NCI-H2171 (cell line): ENCODE measurements at places on chromosomes 6 and 20.
A peak's percentile ranks its signal among the peaks of the same experiment; 100 is the strongest.

GRCh38 chr6:100461278-100461916 lies 3.3 kb downstream of the SIM1 start:
- no peak for DNase-seq

DNA sequence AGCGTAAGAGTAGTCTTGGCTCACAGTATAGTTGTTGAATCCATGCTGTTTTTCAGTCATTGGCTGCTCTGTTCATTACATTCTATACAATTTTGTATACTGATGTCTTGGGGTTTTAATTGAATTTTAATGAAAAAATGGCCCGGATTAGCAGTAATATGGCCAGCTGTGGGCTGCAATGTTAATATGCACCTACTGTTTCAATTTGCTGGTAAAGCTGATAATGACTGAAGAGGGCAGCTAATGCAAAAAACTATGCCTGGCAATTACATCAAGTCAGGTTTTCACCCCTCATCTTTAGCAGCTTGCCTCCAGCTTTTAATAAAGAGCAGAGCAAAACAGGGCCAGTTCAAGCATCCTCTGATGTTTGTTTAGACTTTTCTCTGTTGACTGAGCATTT lies 394.5 kb downstream of the PLCB1 start:
- DNase-seq = no peak

DNA sequence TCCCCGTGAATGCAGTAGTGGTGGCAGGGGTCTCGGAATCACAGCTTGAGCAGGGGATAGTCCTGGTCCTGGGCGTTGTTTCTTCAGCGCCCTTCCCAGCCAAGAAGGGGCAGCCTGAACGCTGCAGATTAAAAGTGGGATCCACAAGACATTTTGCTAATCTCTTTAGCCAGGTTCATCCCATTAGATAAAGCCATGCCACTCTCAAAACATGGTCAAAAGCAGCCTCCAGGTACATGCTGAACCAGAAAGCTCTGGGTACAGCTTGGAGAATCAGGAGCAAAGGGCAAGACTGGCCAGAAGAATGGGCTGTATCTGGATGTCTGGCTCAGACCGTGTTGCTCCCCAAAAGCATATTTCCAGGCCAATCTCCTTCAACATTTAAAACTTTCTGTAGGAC lies at the start of gene PRPH2:
Gene PRPH2, minus strand, starts transcription at position 101 of the 400 bp plus-strand sequence. CDS start 263 bp downstream, outside the sequence.
- DNase-seq = no peak

- DNase-seq = no peak
Observed at GRCh38 chr6:115691433-115691832, 369.3 kb downstream of the FRK start.

- DNase-seq = no peak
Observed at GRCh38 chr6:82370788-82371187, 7.2 kb downstream of the TPBG start.

DNA sequence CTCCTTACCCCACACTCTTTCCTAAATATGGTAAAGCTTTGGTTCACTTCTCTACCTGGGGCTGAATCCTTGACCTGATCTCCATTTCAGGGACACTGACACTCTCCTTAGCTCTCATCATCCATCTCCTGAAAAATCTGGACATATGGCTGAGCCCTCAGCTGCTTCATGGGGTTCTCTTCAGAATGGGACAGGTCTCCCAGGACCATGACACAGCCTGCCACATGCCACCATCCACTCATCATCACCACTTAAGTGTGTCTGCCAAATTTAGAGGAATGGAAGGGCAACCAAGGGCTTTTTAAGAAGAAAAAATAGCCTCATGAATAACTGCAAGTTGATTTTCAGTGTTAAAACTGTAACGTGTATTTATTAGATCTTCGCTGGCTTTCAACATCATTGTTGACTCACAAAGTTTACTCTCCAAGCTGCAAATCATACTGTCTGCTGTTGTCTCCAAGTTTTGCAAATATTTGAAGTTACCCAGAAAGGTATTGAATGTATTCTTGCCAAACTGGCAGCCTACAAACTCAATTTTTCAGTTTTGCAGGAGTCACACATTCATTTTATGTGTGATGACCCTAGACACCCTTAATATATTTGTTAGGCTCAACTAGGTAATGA lies 41.1 kb downstream of the HS3ST5 start:
- no peak for DNase-seq

DNA sequence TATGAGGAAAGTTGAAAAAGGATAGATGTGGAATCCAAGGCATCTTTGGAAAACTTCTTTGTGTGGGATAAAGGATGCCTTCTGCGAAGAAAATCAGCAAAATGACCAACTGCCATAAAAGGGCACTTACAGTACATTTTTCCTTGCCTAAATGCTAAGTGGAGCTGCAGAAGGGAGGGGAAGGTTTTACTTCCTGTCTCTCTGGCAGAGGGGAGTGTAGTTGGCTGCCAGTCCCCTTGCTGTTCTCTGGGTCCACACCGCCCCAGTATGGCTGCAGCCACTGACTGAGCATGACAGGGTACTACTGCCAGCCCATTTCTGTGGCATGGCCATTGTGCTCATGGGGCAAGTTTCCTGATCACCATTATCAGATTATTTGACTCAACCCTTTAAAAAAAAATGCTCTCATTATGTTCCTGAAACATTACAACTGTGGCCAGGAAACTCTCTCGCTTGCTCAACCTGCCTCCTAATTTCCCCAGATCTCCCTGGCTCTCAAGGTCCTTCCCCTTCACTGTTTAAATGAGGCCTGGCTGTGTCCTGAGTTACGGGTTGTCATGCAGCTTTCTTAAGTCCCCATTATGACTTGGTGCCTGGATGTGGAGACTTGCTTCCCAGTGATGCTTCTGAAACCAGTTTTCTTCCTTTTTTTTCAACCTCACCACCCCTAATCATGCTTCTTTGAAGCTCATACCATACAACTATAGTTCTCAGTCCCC lies 34.5 kb upstream of the FAM184A start:
- DNase-seq = no peak

- DNase-seq = peak; percentile 40
Observed at GRCh38 chr6:37314487-37315156, 39.2 kb upstream of the RNF8 start.

DNA sequence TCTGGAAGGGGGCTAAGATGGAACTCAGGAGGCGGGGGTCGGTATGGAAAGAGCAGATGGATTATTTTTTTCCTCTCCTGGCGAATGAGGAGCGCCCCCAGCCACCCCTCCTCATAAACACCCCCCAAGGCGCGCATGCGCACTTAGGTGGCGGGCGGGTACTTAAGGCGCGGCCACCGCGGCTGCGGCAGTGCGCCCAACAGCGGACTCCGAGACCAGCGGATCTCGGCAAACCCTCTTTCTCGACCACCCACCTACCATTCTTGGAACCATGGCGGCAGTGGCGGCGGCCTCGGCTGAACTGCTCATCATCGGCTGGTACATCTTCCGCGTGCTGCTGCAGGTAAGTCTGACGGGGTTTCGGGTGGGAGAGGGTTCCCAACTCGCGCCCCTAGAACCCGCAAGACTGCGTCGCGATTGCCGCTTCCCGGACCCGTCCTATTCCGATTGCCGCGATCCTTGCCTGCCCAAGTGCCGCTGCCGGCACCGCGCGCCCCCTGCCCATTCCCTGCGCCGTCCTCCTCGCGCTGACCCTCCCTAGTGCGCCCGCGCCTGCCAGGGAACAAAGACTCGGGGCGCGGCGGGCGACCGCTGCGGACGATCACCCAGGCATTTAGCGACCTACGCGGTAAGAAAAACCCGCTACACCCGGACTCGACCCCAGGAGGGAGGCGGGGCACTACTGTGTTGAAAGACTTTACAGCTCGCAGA lies at the start of gene NNAT:
Gene NNAT, plus strand, starts transcription at position 190 of the 711 bp plus-strand sequence. Its CDS starts 82 bp downstream, at position 272.
- no peak for DNase-seq

DNA sequence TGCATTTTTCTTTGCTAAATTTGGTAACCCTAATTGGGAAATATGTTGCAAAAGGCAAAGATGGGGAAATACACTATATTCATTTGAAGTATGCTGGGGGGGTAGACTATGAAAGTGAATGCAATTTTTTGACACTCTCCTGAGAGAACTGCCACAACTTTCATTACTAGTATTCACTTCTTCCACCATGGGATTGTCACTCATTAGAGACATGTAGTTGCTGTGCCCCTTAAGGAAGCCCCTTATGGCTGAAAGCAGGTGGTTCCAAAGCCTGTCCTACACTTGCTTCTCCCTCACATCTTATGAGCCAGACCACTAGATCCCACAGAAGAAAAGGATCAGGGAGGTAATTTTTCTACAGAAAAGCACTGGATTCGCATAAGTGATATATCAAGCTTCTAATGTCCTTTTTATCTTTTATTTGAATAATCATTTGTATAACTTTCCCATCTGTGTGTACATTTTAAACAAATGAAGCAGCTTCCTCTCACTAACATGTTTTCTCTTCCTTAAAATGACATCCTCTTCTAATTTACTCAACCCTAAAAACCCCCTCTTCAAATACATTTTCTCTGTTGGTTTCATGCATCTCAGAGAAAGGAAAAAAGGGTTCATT lies 83.8 kb downstream of the GCLC start:
- DNase-seq = no peak

- DNase-seq = no peak
Observed at GRCh38 chr6:29792123-29793035, 35.2 kb upstream of the HLA-G start.

DNA sequence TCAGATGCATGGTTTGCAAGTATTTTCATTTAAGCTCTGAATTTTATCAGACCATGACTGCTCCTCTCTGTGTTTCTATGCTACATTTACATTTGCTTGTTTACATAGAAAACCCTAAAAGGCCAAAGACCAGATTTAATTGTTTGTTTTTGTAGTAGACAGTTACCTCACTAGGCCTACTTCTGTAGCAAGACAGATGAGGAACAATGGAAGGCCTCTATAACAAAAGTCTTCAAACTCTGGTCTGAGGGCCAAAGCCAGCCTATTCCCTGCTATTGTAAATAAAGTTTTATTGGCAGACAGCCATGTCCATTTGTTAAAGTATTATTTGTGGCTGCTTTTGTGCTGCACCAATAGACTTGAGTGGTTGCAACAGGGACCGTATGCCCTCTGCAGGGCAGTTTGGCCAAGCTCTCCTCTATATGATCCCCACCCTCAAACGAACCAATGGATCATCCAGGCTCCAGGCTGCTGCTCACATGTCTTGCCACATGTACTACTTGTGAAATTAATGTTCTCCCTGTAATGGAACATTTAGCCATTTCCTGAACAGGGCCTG lies 182.0 kb downstream of the DOK5 start:
- no peak for DNase-seq

DNA sequence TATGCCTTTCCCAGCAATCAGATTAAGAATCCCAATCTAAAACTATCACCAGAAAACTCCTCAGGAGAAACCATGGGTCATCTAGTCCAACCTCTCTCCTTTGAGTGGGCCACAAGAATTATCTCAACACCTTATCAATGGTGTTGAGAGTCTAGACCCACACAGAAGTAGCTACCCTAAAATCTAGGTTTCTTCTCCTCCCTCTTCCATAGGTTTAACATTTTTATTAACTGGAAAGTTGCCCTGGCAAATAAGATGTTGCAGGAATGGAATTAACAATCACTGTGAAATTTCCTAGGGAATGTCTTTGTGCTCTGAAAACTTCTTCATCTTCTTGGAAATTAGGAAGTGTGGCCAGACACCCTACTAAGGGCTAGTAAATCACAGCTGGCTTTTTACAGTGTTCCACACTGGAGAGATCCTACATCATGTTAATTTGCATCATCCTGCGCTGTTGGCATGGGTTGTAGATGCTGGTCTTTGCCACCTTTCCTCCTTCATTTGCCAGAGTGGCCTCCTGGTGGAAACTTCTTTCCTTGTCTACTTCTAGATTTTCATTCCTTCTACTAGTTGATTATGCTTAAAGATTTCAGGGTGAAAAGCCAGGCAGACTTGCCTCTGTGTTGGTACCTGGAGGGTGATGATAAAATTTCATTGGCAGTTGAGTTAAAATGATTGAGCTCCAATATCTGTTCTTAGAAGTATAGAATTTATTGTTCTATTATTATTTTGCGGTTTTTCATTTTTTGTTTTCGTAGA lies 2.7 kb downstream of the TNFAIP3 start:
- DNase-seq = no peak

DNA sequence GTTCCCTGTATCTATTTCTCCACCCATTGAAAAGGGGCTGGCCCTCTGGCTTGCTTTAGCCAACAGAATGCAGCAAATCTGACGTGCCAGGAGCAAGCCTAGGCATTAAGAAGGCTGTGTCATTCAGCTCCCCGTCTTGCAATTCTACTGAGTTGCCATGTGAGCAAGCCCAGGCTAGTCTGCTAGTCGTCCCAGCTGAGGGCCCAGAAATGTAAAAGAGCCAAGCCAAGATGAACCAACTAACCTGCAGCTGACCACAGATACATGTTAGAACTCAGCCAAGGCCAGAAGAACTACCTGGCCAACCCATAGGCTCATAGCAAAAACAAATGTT lies 30.1 kb downstream of the PREP start:
- DNase-seq = no peak

GRCh38 chr20:20237093-20237959 lies 130.6 kb upstream of the INSM1 start:
- DNase-seq = no peak

GRCh38 chr20:62832212-62832922 lies 15.5 kb downstream of the COL9A3 start:
- peak; percentile 51 for DNase-seq

DNA sequence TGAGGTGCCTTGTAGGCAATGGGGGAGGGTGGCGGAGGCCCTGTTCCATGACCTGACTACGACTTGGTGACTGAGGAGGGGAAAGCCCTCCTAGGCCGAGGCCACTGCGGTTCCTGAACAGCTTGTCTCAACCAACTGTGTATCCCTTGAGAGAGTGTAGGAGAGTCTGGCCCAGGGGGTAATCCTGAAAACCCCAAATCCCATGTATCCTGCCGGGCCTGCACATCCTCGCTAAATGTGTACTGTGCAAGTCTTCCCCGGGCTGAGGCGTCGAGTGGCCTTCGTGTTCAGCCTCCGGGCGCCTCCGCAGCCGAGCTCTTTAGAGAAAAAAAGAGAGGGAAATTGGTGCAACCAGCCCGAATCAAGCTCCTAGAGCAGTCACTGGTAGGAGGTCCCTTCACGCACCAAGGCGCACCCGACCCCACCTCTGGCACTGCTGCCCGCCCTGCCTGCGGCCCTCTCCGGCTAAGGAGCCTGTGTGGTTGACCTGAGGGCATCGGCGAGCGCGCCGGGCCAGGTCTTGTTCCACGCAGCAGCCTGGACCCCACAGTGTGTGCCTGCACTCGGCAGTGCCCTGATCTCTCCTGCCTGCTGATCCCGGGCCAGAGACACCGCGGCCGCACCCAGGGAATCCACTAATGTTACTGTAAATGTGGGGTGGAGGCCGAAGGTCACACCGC lies 7.3 kb downstream of the SIM1 start:
- no peak for DNase-seq

DNA sequence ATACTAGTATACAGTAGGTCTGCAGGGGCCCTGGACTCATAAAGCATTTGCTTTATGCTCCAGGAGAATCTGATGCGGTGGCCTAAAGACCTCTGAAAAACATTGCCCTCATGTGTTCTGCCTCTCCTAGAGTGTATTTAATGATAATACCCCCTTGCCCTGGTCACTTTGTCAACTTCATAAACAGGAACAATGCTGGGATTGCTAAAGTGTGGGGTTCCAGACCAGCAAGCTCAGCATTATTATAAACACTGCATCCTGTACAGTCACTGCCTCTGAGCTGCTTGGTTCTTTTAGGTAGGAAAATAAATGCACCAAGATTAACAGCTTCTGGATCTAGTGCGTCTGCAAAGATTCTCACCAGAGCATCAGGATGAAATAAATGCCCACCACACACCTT lies 12.2 kb downstream of the TREM1 start:
- no peak for DNase-seq
